ENCODE measurements at places on chromosomes 4 and X.

- DNase-seq: no peak
Observed at GRCh38 chr4:97132435-97132834, 1010.8 kb downstream of the STPG2 start.

DNA sequence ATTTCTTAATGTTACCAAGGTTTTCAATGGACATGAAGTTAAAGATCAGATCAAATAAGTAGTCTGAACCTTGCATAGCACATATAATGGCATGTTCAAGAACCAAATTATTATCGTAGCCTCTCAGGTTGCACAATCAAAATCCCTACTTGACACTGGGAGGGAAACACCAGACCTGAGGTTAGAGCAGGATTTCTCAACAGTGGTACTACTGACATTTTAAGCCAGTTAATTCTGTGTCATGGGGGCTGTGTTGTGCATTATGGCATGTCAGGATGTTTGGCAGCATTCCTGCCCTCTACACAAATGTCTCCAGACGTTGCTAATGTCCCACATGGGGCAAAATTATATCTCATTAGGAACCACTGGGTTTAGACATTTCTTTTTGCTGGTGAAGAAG is 20.8 kb downstream of the RLIM start:
- no peak for DNase-seq

DNA sequence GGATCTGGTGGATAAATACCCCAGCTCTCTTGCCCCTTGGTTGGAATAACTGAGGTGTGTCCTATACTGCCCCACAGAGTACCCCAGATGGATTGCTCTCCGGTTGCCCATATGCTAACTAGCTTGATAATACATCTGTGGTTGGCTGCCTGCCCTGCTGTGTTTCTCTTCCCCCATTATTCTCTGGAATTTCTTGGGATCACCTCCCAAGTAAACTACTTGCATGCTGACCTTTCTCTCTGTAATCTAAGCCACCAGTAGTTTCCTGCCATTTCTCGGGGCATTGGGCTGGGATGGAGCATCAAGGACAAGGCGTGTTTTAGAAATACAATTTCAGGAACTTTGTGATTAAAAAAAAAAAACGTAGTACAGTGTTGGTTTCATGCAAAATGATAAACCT is 25.2 kb downstream of the PPP1R2C start:
- no peak for DNase-seq

GRCh38 chr4:53919535-53919934 is 144.9 kb downstream of the CHIC2 start:
- no peak for DNase-seq

GRCh38 chr4:80074069-80074468 is 1.0 kb upstream of the ANTXR2 start:
- DNase-seq: no peak

DNA sequence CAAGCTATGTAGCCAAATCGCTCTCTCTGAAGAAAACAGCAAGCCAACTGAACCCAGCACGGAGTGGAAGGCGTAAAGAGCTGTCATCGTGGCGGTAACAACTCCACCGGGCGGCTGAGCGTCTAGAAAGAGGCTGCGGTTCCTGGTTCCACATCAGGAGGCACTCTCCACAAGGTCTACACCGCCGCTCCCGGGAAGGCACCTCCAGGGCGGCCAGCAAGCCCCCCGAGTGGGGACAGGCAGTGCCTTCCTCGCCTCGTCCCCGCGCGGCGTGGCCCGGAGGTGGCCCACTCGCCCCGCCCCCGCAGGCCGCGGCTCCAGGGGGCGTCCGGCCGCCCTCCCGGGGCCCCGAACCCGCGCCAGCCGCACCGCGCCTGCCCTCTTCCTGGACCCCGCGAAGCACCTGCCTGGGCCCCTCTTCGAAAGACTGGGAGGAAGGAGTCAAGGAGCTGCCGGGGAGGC is 755 bp downstream of the KLHL8 start:
- DNase-seq: no peak

GRCh38 chr4:61375301-61375700 is 175.2 kb downstream of the ADGRL3 start:
- no peak for DNase-seq

GRCh38 chr4:141642711-141643110 is 6.3 kb downstream of the IL15 start:
- no peak for DNase-seq

GRCh38 chr4:152189451-152190179 is 346.3 kb downstream of the FBXW7 start:
- DNase-seq: no peak

DNA sequence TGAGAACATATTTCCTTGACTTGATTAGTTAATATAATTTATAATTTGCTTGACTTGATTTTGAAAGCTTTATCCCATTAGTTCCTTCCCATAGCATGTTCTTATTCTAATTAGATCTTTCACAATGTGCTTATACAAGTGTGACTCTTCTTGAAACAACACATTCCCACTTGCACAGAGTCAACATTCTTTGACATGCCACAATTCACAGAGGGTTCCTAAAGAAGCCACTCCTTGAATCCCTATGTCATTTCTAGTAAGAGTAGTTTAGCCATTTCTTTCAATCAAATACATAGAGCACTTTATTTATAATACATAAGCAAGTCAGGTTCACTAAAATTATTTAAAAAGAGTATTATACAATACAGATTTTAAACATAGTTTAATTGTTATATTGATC is 228.9 kb upstream of the GRID2 start:
- DNase-seq: no peak

DNA sequence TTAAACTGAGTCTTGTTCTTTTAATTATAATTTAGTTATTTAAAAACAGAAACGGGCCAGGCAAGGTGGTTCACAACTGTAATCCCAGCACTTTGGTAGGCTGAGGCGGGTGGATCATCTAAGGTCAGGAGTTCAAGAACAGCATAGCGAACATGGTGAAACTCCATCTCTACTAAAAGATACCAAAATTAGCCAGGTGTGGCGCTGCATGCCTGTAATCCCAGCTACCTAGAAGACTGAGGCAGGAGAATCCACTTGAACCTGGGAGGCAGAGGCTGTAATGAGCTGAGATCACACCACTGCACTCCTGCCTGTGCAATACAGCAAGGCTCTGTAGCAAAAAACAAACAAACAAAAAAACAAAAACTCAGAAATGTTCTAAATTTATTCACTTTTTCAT is 852.9 kb downstream of the TECRL start:
- DNase-seq: no peak

DNA sequence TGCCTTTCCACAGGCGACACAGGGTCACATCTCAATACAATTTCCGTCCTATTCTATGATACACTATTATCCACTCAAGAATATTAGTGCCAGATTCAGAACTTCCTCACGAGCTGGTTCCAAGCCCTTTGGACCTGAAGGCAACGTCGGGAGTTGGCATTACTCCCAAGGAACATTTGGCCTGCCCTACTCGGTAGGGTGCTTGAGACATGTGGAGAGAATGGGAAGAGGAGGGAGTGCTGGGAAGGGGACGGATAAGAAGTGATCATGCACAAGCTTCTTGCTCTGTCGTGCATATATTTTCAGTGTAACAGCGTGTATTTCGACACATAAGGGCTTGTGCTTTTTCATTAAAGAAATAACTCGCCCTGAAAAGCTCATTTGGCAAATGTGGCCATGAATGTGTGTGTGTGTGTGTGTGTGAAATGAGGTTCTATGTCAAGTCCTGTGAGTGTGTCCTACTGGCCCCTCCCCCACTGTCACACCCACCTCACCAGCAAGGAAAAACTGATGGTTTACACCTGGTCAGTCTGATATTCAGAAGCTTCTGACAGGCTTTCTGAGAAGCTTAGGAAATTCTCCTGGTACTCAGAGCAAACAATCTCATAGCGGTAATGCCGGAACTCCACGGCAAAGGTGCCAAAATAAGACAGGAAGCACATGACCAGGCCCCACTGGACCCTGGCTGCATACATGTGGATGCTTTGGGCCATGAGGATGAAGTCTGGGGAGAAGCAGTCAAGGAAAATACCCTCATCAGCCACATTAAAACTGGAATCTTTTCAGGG is 54.8 kb downstream of the ENOPH1 start:
- no peak for DNase-seq

DNA sequence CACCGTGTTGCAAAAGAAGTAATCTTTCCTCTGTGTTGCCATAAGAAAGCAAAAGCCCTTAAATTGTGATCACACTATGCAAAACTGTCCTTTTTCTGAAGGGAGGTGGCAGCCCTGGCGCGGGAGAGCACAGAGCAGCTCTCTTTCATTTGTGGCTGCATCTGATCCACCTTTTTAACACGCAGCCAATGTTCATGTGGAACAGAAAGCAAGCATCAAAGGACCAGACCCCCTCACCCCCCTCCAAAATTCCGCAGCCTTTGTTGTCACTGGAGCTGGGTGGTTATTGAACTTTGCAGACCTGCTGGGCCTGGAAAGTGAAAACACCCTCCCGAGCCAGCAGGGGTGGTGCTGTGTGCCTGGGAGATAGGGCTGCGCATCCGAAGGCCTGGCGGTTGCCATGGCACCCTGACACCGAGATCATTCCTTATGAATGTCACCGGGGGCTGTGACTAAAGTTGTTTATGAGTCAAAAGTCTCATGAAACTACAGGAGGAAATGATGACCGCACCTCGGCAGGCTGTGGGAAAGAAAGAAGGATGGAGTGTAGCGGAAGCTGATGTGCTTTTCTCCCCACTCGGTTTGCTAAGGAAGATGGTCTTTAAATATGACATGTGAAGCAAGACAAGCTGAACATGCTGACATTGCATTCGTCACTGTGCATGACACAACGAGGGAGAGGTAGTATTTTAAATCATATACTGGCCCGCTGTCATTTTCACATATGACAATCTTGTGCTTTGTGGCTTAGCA is 367.4 kb downstream of the UNC5C start:
- no peak for DNase-seq

DNA sequence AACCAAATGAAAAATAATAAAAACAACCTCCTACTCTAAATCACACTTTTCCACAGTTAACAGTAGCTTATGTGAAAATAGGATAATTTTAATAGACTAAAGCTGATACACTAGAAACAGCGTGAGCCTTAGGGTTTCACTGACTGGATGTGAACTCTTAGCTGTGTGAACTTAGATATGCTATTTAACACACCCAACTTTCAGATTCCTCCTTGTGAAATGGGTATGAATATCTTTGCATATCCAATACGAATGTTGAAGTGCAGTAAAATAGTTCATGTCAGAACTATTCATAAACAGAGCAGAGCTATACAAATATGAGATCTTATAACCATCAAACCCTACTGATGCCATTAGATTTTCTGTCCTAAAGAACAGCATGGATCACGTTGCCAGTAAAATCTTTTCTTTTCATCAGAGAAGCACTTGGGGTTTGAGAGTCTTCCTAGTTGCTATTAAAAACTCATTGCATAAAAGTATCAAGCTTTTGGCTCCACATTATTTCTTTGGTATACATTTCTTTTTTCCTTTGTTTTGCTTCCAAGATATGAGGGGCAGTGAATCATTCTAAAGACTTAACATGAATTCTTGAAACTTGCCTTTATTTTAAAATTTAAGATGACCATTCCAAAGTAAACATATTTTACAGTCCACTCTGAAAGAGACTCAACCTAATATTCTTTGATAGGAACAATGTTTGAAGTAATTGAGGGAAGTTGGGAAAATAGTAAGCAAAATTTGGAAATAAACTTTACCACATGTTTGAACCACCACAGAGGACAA is 102.4 kb downstream of the CPE start:
- DNase-seq: no peak

DNA sequence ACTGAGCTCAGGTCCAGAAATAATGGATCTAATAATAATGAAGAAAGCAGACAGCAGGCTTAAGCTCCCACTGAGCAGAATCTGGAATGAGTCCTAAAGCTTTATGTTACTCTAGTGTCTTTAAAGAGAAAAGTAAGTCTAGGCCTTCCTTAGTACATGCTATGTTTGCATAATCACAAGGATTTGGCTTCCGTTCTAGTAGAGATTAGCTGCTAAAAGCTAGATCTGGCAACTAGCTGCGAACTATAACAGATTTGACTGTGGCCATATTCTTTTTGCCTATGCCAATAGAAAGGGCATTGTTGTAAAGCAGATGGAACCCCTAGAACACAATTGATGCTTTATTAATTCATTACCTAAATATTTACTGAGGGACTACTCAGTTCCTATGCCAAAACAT is 19.0 kb downstream of the COX7B2 start:
- DNase-seq: no peak

DNA sequence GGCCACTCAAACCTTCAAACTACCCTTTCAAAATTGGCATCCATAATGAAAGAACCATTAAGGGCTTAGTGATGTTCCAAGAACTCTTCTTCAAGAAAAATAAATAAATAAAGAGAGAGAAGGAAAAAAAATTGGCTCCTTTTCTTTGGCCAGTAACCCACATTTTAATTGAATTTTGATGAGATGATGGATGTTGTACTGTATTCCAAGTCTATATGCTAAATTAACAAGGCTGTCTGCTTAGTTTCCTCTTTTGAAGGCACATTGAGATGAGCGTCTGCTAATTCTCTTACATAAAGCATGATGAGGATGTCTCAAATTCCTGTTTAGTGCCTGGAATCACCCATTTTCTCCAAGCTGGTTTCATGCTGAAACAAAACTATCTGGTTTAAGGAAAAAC is 33.4 kb downstream of the PHOX2B start:
- DNase-seq: no peak

GRCh38 chr4:175308236-175308635 is 390.1 kb downstream of the ADAM29 start:
- DNase-seq: no peak

GRCh38 chr4:32037399-32037798 is 1317.2 kb downstream of the PCDH7 start:
- no peak for DNase-seq

DNA sequence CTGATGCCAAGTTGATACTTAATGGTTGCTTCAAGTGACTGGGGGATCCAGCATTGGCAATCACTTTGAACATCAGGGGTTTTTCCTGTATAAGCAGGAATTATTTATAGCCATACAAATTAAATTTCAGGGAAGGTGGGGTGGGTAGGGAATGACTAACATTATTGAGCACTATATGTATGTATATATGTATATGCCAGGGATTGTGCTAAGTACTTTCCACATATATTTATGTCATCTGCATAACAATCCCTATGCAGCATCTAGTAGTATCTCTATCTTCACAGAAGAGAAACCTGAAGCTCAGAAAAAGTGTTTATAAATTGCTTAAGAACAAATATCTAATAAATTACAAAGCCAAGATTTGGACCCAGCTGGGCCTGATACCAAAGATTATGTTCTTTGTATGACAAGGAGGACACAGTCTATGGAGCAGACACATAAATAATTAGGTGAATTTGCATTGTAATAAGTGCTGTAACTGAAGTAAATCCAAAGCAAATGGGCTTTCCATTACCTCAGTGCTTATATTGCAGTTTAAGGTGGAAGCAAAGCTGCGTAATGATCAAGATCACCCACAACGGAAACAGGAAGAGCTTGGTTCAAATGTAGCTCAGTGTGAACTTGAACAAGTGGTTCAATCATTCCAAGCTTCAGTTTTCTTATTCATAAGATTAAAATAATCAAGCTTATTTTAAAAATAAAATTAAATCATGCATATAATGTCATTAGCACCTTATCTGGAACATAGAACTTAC is 18.9 kb upstream of the RASGEF1B start:
- DNase-seq: no peak

DNA sequence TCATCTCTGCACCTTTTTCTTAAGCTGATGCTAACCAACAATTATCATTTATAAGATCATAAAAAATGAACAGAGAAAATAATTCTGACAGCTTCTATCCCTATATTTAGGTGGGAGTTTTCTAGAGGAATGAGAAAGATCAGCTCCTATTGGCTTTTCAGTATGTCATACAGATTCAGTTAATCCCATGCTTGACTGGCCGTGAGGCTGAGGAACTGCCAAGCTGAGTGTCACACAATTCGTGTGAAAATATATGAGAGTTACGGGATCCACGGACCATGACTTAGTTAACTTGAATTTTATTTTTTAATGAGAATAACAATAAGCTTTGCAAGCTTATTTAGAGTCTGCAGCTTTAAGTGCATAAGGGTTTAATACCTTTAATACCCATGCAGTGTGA is 37.5 kb downstream of the PHEX start:
- DNase-seq: no peak
